ENCODE measurements at places on chromosomes 2 and 18. TPM values are rescaled to one million over a fixed set of nuclear protein-coding genes. Genes with fewer than 3 reads are reported as not detected.

- DNase-seq: no peak
These were observed 82.2 kb downstream of the EPAS1 start for GRCh38 chr2:46379213-46380037.

DNA sequence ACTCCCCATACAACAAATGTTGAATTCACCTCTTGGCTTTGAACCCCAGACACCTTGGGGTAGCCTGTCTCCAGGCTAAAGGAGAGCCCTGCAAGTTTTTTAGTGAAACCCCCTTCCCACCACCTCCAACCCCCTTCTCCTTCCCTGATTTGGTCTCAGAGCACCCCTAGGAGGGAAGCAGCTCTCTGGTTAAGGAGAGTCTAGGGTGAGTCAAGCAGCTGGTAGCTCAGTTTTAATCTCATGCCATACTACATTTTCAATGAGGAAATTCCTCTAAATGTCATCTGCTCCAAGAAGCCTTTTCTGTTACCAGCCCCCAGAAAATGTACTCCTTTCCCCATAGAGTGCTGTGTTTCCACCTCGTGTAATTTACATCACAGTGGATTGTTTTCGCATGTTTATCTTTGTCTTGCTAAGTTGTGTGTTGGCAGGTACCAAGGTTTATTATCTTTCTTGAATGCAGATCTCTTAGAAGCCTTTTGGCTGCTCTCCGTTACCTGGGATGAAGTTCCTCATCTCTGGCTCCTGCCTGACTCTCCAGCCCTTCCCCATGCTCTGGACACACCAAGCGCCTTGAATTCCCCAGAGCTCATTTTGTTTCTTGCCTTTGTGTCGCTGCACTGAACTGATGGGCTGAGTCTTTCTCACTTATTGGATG, 82.2 kb downstream of the ASAP2 start:
- DNase-seq: no peak

SERPINB7 gene
- 0.71 TPM for total RNA-seq

- peak; percentile 75 for DNase-seq
These were observed 20.6 kb downstream of the RPL37A start for GRCh38 chr2:216519154-216519762.

DNA sequence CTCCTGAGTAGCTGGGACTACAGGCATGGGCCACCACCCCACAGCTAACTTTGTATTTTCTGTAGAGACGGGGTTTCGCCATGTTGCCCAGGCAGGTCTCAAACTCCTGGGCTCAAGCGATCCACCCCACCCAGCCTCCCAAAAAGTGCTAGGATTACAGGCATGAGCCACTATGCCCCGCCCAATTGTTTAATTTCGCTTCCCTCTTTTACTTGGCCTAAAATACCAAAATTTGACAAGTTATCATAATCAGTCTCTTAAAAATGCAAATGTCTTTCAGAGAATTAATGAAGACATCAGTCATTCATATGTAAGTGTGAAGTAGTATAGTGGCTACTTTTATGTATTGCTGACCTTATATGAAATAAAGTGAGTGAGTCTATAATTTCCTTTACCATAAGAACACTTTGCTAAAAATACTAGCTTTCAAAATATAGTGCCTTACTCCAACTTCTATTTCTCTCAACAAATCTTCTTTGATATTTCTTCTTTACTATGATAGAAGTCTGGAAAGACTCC, 9.8 kb downstream of the FBXO11 start:
- no peak for DNase-seq

RAB6C gene
- not detected for total RNA-seq

DNA sequence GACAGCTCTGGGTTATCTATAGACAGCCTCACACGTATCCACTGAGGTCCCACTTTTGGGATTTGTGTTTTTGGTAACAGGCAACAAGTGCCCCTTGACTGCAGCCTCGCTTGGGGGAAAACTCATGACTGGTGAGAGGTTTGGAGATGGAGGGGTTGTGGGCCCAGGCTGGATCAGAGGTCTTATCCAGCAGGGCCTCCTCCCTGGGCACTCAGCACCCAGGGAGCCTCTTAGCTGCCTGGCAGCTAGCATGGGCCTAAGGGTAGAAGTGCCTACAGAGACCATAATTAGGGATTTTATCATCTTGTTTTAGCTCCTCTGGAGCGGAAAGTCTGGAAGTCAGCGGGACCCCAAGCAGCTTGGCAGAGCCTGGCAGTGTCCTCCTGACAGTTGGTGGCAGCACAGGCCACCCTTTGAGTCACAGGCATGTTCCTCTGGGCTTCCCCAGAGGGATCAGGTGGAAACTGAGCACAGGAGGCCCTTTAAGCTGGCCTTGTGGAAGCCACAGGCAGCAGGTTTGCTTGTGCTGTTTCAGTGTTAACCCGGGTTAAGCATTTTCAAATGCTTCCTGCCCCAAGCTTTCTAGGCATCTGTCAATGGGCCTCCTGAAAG, 143.1 kb downstream of the KCTD1 start:
- no peak for DNase-seq

GRCh38 chr2:199590321-199591203, 132.8 kb upstream of the SATB2 start:
- DNase-seq: no peak

MEP1B gene
- not detected for total RNA-seq

DNA sequence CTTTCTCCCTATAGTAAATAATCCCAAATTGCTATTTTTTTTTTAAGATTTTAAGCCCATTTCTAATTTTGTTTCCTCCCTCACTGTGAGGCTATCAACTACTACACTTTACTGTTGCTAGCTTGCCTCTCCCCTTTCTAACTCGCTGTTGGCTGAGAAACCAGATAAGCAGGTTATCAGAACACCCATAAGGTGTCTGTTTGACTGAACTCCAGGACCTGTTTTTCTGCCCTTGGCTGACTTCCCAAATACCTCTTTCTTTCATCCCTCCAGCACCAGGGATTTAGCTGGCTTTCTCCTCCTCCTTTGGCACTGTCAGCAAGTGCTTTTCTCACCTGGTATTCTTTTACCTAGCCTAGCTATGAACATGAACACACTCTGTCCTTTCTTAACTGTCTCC, 11.1 kb downstream of the TRAK2 start:
- no peak for DNase-seq

GPR17 gene
- 0.24 TPM for total RNA-seq

BARD1 gene
- total RNA-seq: 13.5 TPM

GRCh38 chr2:229314117-229314516, 43.0 kb upstream of the PID1 start:
- no peak for DNase-seq

- no peak for DNase-seq
These were observed 248.3 kb upstream of the COL3A1 start for GRCh38 chr2:188725746-188726360.

All from right atrium auricular region (tissue), 2 donors.